Fibroblast of the aortic adventitia (primary cell): ENCODE measurements at places on chromosomes 4 and X. TPM values are rescaled to one million over a fixed set of nuclear protein-coding genes. Genes with fewer than 3 reads are reported as not detected.

Gene HTN3
- not detected in 2 replicates for total RNA-seq

Gene EXOC1L
- total RNA-seq, result not detected in 2 replicates

DNA sequence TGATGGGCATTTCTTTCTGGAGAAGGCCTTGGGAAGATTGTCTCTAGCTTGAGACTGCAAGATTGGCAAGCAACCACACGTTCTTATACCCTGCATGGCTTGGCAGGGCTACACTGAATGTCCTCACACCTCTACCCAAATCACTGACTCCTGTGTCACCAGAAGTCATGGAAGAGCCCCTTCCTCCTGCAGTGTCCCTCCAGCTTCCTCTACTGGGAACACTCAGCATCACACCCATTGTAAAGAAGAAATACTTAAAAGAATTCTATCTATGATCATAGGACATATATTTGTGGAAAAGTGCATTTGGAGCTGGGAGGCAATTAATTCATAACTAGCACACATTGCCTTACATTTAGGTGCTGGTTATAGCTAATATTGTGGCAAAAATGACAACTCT, 113.1 kb downstream of the CCSER1 start:
- DNase-seq, result no peak

DNA sequence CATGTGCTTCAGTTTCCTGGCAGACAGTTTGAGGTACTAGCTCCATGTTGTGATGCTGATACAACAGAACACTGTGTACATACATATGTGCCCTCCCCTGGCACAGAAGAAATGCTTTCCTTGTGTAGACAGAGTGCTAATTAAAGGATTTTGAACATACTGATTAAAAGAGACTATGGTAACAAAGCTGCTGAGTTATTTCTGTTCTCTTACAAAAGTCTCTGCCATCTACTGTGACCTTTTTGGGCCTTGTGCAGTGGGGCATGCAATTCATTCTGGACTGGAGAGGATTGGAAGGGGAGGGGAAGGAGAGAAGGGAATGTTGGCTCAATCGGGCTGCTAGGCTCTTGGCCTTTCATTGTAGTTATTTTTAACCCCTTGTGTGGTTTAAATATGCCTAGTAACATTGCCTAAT, 6.0 kb downstream of the PDLIM5 start:
- DNase-seq, result no peak

Gene CHIC1
- total RNA-seq, result 17.5 and 17.7 TPM in 2 replicates

Gene FRAS1
- 1.9 and 16.8 TPM in 2 replicates for total RNA-seq

Gene FRMD7
- not detected in 2 replicates for total RNA-seq

- DNase-seq, result peak; percentile 92
These were observed 7.6 kb upstream of the OPHN1 start for GRCh38 chrX:68440940-68441339.

DNA sequence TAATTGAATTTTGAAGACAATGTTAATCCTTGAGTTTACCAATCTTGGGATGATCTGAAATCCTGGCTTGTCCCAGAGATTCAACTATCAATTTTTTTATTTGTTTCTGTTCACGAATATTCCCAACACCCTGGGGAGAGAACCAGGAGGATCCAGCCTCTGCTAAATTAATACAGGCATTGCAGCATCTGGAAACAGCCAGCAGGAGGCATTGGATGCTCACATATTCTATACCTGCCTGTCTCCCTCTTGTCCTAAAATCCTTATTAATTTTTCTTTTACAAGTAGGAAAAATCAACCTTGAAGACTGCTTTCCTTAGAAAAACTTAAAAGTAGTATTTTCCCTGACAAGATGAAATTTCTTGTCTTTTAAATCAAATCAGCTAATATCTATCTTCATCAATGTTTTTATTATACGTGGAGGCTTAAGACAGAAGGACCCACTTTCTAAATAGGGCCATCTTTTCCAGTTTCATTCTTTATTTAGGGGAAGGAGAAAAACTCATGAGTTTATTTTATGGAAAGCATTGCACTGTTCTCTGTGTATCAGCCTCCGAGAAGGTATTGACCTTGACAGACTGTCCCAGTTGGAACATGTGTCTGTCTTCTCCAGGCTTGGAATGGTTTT, 102.4 kb downstream of the CLNK start:
- DNase-seq, result peak; percentile 81

- peak; percentile 86 for DNase-seq
These were observed 36.4 kb upstream of the ADH4 start for GRCh38 chr4:99180382-99181070.

- DNase-seq, result no peak
These were observed 182.7 kb downstream of the KDR start for GRCh38 chr4:54942721-54943120.

Gene GRIA2
- not detected in 2 replicates for total RNA-seq

Gene LRIT3
- total RNA-seq, result under 0.01 TPM in 1 of 2 replicates, not detected in the other

- no peak for DNase-seq
These were observed 609.3 kb downstream of the FSTL5 start for GRCh38 chr4:161554372-161554990.

Gene XG
- 13.8 and 50.4 TPM in 2 replicates for total RNA-seq
